Right kidney (tissue), 9 donors: ENCODE measurements at places on chromosomes 5 and 9.

GRCh38 chr5:15391704-15392397 lies 108.1 kb upstream of the FBXL7 start:
- DNase-seq = no peak

GRCh38 chr9:16455842-16456241 lies 414.6 kb downstream of the BNC2 start:
- DNase-seq = no peak

DNA sequence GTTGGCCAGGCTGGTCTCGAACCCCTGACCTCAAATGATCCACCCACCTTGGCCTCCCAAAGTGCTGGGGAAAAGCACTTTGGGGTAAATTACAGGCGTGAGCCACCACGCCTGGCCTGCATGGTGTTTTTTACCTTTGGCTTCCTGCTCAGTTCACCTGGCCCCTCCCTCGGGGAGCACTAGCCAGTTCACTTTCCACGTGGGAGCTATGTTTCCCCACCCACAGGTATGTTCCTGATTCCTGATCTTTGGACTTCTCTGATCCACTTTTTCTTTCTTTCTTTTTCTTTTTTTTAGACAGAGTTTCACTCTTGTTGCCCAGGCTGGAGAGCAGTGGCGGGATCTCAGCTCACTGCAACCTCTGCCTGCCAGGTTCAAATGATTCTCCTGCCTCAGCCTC lies 15.8 kb downstream of the DAB2IP start:
- DNase-seq = no peak

DNA sequence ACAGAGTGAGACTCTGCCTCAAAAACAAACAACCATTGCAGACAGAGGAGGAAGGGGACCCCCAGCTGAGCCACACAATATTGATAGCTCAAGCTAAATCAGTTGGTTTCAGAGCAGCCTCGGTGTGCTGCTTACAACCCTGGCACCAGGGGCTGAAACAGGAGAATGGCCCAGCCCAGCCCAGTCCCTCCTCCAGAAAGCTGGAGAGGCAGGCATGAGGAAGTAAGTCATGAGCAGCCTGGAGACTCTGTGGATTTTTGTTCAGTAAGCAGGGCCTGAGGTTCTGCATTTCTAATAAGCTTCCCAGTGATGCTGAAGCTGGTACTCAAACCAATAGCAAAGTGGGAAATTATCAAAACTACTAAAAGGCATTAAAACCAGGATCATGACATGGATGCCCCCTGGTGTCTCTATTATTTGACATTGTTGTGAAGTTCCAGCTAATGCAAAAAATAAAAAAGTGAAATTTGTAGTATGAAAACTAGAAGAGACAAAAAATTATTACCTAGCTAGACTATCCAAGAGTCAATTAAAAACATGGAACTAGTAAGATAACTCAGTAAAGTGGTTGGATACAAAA lies 14.2 kb downstream of the PRRT1B start:
- DNase-seq = no peak

- no peak for DNase-seq
These were observed 5.5 kb downstream of the CNOT6 start for GRCh38 chr5:180499684-180500083.

- no peak for DNase-seq
These were observed 31.0 kb downstream of the TNPO1 start for GRCh38 chr5:72847439-72847838.

GRCh38 chr9:3809724-3810123 lies 283.9 kb upstream of the RFX3 start:
- DNase-seq = no peak

- no peak for DNase-seq
These were observed 469.3 kb upstream of the DMAC1 start for GRCh38 chr9:8268881-8269280.

- DNase-seq = no peak
These were observed 112.5 kb upstream of the IER5L start for GRCh38 chr9:129290606-129291005.

GRCh38 chr5:149164731-149165130 lies 23.4 kb downstream of the ABLIM3 start:
- DNase-seq = no peak

- DNase-seq = no peak
These were observed 61.6 kb upstream of the GNE start for GRCh38 chr9:36319806-36320205.

DNA sequence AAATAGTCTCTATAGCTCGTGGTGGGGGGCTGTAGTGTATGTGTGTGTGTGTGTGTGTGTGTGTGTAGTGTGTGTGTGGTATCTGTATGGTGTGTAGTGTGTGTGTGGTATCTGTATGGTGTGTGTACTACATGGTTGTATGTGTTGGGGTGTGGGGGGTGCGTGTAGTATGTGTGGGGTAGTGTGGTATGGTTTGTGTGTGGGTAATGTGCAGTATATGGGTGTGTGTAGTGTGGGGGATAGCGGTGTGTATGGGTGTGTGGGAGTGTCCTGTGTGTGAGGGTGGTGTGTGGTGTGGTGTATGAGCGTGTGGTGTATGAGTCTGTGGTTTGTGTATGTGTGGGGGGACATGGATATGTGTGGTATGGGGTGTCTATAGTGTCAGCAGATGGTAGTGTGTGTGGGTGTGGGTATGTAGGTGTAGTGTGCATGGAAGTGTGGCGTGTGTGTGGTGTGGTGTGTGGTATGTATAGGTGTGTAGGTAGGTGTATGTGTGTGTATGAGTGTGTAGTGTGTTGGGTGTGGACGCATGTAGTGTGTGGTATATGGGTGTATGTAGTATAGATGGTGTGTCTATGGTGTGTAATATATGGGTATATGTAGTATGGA lies 145.8 kb upstream of the IQGAP2 start:
- DNase-seq = no peak

GRCh38 chr9:109482391-109482916 lies 15.7 kb downstream of the PTPN3 start:
- DNase-seq = no peak

- no peak for DNase-seq
These were observed 109.0 kb upstream of the TAS2R1 start for GRCh38 chr5:9739135-9739534.

DNA sequence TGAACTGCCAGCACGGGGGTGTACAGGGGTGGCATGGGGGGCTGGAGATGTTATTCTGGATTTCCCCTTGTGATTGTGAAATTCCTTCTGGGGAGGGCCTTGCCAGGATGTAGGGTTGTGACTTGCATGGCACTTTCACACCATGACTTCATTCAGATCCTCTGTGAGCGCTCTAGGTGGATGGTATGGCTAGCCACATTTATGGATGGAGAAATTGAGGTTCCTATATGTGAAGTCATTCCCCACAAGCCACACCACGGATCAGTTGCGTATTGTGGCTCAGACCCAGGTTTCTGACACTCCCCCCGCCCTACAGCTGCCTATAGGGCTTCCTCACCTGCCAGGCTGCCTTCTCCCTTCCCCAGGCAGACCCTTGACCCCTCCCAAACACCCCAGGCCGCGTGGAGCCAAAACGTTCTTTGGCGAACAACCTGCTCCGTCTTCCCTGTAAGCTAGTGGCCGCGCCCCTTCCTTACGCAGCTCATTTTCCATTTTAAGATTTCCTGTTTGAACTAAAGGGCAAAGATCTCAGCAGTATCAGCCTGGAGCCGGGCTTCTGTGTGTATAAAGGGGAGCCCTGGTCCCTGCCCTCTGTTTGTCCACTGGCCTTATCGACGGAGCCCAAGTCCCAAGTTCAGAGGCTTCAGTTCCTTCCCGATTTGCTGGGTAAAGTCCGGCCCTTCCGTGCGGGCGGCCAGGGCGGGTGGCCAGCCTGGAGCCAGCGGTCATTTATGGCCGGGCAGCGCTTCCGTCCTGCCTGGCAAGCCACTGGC lies 97.8 kb upstream of the KLF4 start:
- DNase-seq = no peak

DNA sequence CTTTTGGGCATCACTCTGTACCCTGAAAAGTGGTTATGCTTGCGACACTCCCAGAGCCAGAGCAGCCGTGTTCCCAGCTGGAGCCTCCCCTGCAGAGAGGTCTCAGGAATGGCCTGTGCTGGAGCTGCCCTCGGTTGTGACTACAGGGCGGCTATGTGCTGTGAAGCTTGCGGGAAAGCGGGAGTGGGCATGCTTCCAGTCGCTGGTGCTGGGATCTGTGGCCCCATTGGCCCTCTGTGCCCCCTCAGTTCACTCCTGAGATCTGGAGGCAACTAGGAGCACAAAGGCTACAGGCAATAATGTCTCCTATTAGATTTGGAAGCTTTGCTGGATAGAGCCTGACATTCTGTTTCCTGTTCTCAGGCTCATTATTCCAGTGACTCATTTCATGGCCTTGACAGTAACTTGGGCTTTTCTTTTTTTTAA lies 56.9 kb downstream of the GPR107 start:
- DNase-seq = no peak

DNA sequence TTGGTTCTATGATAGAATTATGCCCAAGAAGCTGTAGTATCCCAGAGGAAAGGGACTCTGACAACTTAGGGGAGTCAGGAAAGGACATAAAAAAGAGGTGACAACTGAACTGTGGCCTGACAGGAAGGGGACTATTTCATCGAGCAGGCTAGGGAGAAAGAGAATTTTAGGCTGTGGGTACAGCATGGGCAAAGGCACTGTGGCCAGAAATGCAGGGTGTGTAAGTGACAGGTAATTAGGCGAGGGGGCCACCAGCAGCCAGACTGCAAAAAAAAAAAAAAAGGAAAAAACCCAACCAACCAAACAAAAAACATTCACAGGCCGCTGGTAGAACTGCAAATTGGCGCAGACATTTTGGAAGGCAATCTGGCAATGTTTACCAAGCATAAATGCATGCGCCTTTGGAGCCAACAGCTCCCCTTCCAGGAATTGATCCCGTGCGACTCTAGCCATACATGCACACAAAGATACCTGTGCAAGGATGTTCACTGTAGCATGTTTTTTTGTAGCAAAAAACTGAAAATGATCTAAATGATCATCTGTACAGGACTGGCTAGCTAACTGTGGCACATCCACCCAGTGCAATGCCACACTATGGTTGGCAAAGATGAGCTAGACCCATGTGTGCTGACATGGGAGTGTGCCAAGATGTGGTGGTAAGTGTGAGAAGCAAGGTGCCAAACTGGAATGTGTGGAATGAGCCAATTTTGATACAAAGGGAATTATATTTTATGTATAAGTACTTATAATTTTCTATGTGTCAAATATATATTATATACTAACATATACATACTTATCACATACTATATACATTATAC lies 1.1 kb downstream of the EIF4E1B start:
- DNase-seq = no peak

DNA sequence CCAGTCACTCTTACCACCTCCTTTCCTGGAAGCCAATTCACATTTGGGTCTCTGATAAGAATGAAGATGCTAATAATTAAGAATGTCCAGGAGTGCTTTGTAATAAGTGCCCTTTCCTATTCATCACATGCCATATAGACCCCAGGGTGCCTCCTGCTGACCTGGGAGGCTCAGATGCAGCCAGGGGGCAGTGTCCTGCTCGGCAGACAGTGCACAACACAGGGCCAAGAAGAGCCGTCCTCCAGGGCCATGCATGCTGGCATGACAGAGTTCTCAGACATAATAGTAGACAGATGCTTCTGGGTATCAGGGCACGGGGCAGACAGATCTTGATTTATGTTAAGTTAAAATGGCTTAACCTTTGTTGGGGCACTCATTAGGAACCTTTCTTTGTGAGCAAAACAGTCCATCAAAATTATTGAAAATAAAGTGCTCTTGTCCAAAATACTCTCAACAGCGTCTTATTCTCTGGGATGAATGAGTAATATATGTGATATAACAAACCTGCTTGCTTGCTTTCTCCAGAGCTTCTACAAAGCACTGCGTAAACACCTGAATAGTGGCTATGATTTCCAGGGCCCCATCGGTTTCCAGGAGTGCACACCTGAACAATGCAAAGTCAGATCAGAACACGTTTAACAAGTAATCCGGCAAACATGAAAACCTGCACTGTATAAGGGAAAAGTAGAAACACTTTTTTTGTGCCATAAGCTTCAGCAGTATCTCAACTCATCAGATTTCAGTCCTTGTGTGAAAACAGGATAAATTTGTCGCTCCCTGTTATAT lies 192.7 kb downstream of the FANCC start:
- no peak for DNase-seq

GRCh38 chr9:76845254-76845653 lies 60.7 kb downstream of the PRUNE2 start:
- no peak for DNase-seq

DNA sequence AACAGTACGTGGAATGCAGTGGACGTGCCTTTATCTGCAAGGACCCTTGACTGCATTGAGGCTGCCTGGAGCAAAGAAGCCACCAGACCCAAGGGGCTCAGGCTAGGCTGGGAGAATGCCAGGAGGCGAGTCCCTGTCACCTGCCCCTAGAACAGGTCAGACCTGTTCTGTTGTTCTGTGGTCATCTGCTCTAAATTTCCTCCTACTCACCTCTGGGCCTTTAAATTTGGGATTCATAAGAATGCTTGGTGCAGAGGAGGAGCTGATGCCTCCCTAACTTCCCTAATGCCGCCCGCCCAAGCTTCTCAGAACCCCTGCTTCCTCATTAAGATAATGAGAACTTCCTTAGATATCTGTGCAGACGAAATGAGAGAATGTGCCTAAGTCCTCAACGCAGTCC lies 32.0 kb downstream of the DAPK1 start:
- no peak for DNase-seq

- no peak for DNase-seq
These were observed 134.6 kb downstream of the RAB3C start for GRCh38 chr5:58717303-58718007.

GRCh38 chr5:173321886-173322285 lies 6.3 kb downstream of the STC2 start:
- no peak for DNase-seq

DNA sequence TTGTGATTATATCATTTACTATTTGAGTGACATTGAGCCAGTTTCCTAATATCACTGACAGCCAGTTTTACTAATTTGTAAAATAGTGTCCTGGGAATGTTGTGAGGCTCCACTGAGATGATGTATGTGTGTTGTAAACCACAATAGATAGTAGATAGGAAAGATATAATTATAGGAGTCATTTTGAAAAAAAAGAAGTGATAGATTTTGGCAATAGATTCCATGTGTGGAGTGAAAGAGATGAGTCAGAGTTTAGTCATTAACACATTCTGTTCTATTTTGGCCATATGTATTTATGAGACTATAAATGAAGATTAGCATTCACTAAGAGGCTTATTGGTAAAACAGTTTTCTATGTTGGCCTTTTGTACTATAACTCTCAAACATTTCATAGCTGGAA lies 388.2 kb downstream of the FAM170A start:
- no peak for DNase-seq

DNA sequence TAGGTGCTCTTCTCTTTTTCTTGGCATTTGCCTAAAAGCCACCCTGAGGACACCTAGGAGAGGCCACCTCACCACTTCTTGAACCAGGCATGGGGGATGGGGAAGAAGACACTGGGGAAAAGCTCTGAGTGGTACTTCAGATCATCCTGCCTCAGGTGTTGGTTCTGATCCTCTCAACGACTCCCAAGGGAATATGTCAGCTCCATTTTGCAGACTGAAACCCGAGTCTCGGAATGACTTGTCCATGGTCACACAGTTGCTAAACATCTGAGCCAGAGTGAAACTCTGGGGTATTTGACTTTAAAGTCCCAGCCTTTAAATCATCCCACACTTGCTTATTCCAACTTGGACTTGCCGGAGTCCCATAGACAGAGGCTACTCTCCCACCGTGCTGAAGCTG lies 120.6 kb upstream of the GABRP start:
- no peak for DNase-seq

GRCh38 chr9:34176089-34176488 lies 2.8 kb upstream of the UBAP1 start:
- DNase-seq = no peak
